Naive thymus-derived CD4-positive, alpha-beta T cell (primary cell): ENCODE measurements at places on chromosomes 7 and 10. TPM values are rescaled to one million over a fixed set of nuclear protein-coding genes. Genes with fewer than 3 reads are reported as not detected.

Gene CACNB2
- not detected for total RNA-seq

- no peak for DNase-seq
Observed at GRCh38 chr10:73167458-73167782, 388 bp downstream of the ECD start.

DNA sequence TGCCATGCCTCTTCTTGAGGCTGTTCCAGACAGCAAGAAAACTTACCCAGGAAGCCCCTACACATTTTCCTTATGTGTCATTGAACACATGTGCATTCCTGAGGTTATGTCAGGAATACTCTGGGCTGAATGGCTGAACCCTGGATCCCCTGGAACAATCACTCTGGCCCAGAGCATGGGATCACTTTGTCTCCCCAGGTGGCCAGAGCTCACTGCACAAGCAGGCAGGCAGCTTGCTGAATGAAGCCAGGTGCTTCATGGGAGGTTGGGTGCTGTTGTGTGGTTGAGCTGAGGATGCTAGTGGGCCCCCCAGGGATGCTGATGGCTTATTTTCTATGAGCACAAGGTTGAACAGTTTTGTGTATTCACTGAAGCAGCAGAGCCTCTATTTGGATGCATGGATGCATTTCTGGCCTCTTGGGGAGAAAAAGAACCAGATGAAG is 54.7 kb upstream of the NPTX2 start:
- no peak for DNase-seq

Gene TMEM130
- not detected for total RNA-seq

DNA sequence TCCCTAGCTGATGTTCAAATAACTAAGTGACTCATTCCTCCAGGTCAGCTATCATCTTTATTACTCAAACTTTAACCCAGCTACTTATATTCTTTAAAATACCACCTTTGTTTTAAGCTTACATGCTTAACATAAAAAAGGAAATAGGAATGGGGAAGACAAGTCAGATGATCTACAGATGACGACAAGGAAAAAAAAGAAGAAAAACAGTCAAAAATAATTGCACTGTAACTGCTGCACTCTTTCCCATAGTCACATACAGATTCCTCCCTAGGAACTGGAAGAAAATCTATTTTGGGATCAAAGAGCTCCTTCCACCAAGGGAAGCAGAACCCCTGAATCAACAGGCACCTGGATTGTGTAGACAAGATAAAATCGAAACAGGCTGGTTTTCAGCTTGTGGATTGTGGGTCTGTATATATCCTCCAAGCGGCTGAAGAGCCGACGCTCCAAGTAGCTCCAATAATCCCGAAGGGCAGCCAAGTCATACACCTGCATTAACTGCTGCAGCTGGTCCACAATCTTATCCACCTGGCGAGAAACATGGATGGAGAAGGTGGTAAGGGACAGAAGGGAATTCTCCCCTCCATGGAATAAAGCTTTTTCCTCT is 2.0 kb downstream of the WDR91 start:
- no peak for DNase-seq

Gene NAT16
- total RNA-seq, result not detected

Gene SIRT1
- total RNA-seq, result 53.6 TPM

Gene HOXA5
- 0.88 TPM for total RNA-seq

- DNase-seq, result no peak
Observed at GRCh38 chr7:106766551-106766950, 98.5 kb upstream of the PIK3CG start.

DNA sequence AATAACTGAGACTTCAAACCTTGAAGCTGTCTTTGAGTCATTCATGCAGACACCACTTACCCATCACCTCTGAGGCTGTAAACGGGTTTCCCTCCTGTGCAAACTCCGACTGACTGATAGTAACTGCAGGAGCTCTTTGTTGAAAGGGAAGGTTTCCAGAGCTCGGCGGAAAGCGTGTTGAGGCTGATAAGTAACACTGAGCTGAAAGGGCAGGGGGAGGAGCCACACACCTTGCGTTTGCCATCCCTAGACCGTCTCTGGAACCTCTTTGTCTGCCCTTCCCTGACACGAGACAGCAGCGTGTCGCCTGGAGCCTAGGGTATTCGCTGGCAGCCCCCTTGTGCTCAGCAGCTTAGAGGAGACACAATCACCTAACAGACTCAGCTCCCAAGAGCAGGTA is 134.0 kb downstream of the PAXIP1 start:
- DNase-seq, result no peak

- DNase-seq, result no peak
Observed at GRCh38 chr10:78571286-78571685, 497.5 kb upstream of the ZMIZ1 start.

GRCh38 chr7:69762821-69763352 is 164.6 kb downstream of the AUTS2 start:
- no peak for DNase-seq

DNA sequence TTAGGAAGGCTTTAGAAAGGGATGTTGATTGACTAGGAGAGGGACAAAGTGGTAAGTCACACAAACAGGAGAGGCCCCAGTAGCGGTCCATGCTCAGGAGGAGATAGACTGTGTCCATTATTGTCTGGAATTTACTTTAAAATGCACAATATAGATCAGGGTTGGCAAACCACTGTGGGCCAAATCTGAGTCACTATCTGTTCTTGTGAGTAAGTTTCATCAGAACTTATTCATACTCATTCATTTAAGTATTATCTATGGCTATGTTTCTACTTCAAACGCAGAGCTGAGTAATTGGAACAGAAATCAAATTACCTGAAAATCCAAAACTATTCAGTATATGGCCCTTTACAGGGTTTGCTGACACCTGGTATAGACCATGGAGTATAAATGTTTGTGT is 166.5 kb downstream of the COL28A1 start:
- no peak for DNase-seq

Gene OR9A2
- total RNA-seq, result not detected

Gene OR13A1
- not detected for total RNA-seq

DNA sequence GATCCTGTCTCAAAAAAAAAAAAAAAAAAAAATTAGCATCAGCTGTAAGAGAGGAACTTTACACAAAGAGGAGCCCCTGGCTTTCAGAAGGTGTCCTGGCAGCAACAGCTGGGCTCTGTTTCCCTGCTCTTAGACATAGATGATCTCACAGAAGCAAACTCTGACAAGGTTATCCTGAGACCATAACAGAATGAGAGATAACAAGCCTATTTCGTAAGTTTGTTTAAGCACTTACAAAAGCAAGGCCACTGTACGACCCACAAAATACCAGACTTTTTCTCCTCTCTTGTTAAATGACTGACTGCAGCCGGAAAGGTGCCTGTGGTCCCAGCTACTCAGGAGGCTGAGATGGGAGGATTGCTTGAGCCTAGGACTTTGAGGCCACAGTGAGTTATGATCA is 33.3 kb upstream of the OTUD1 start:
- DNase-seq, result no peak

Gene SP4
- total RNA-seq, result 43.4 TPM

DNA sequence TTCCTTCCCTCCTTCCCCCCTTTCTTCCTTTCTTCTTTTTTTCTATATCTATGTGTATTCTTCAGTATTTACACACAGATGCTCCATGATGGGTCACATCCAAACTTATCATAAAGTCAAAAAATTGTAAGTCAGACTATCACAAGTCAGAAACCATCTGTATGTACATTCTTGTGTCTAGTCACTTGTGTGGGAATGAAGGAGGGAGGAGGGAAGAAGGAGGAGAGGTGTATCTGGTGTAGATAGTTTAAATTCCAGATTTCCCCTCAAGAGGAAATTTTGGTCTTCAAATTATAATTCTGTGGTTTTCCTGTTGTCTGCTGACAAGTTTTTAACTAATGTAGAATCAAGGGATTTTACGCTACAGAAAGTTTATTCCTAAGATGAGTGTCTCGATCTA is 287.2 kb downstream of the ETV1 start:
- DNase-seq, result no peak

DNA sequence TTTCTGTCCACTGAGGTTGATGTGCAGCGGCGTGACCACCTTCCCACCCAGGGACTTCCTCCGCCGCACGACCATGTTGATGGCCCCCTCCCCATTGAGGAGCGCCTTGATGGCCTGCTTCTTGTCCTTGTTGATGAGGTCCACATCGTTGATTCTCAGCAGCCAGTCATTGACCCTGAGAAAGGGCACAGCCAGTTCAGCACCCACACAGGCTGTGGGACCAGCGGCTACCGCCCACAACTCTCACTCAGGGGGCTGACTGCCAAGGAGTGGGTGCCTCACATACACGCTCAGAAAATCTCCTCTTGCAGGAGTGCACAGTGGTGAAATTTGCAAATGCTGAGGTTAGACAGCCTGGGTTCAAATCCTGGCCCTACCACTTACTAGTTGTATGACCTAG is 97.2 kb downstream of the DLG5 start:
- DNase-seq, result no peak

Gene PDZD7
- total RNA-seq, result 0.65 and 0.71 TPM in 2 replicates
